Left colon (tissue), 2 donors: ENCODE measurements at places on chromosomes 13 and 19. TPM values are rescaled to one million over a fixed set of nuclear protein-coding genes. Genes with fewer than 3 reads are reported as not detected.

DNA sequence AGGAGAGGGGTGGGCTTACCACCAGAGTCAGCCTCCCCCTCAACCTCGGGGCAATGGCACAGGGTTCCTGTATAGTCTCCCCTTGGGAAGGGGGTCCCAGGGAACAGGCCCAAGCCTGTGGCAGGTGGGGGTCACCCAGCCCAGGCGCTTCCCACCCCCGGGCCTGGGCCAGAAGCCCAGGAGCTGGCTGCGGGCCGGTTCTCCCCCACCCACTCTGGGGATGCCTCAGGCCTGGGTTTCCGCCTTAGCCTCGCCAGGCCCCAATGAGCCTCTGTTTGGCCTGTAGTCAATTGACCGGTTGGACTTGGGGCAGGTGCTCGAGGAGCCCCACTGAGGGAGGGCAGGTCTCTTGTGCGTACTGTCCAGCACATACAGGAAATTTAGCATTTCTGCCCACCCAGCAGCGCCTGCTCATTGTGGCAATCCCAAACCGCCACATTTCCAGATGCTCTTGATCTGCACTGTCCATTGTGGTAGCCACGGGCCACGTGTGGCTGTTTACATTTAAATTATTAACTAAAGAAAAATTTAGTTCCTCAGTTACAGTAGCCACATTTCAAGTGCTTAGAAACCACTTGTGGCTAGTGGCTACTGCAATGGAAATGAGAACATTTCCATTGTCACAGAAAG, 9.9 kb downstream of the LYL1 start:
- no peak for DNase-seq

Gene CEACAM3
- 4.8 TPM for total RNA-seq

DNA sequence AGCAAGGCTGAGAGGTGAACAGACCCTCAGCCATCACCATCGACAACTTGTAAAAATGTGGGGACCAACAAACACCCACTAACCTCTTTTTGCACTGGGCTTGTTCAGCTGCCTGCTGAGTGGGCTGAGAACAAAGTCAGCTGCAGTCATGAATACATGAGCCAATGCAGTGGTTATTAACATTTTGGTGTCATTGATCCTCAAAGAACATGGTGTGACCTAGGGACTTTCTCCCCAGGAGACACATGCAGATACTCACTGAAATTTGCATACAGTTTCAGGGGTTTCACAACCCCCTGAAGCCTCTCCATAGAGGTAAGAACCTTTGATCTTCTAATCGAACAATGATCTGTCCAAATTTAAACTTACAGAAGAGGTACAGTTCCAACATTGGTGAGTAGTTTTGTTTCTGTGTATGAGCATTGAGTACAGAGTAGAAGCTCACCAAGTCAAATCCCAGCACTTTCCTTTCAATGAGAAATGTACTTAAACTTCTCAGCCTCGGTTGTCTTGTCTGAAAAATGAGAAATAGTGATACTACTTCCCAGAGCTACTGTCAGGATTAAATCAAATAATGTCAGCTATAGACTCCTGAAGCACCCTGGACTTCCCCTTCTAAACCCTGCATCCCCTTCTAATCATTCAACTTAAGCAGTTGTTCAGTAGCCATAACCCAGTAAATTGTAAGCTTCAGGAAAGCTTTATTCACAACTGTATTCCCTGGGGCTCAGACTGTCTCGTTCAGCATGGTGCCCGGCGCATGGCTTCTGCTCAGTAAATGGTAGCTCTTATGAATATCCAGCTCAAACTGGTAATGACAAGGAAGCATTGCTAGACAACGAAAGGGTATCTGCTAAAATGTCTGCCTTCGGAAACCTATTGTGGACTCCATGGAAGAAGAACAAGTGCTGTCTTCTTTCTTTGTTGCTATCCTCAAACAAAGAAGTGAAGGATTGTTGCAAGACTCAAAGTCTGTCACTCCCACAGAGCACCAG, 148.7 kb downstream of the FOXO1 start:
- no peak for DNase-seq

DNA sequence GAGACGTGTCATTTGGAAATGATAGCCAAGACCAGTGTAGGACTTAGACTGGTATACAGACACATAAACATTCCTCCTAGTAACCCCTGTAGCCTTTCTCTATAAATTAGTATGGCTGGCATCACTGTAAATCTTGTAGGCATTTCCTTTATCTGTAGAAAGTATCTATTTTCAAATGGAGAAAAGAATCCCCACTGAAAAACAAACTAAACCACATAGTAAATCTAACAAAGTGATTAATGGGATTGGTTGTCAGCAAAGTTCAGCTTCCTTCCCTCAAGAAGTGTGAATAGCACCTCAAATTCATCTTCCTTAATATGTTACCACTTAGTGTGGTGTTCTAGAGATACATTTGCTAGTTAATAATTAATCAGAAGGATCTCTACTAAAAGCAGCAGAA, 119.4 kb upstream of the NBEA start:
- DNase-seq, result no peak

Gene ZNF547
- 1.4 TPM for total RNA-seq

GRCh38 chr13:100526318-100527000, 62.1 kb downstream of the GGACT start:
- DNase-seq, result no peak

GRCh38 chr13:35478271-35479037, 2.0 kb upstream of the MAB21L1 start:
- no peak for DNase-seq

DNA sequence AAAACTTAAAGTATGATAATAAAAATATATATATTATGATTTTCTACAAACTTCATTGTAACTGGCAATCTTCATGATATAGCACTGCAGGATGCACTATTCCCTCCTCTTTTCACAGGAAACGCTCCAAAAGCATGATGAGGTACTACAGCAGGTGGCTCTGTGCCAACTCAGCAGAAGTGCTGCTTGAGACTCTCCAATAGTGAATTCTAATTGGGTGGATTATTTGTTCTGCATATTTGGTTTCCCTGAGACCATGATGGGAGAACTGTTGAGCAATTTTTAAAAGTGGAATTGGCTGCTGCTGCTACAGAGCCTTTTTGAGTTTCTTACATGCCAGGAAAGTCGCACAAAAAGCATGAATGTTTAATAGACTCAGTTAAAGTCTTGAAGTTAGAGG, 1782.4 kb upstream of the PCDH20 start:
- no peak for DNase-seq
